ENCODE measurements at places on chromosomes 6 and 20.

DNA sequence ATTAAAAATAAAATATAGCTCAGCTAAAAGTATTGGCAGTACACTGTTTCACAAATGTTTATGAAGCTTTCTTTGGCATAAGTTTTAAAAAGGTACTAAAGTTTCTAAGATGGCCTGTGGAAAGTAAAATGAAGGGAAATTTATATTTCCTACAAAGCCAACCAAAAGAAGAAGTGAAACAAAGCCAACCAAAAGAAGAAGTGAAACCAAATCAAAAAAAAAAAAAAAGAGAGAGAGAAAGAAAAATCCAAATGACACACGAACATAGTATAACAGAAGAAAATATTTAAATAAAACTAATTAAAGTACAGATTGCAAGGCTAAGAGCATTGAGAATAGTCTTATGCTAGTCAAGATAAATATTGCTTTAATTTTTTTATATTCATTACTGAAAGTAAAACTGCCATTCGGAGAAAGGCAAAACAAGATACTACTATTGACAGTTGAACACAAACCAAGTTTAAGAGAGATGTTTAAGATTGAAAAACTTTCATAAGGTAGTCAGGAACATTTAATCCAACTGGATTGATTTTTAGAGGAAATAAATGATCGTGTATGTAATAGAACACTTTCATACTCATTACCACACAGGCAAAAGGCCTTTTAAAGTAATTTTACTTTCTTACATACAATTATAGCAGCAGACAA, 12.8 kb upstream of the KHDRBS2 start:
- DNase-seq: no peak

- peak; percentile 12 for DNase-seq
Observed at GRCh38 chr6:170232186-170233002, 58.5 kb downstream of the DLL1 start.

- DNase-seq: no peak
Observed at GRCh38 chr20:35934050-35934449, 20.3 kb downstream of the SCAND1 start.

DNA sequence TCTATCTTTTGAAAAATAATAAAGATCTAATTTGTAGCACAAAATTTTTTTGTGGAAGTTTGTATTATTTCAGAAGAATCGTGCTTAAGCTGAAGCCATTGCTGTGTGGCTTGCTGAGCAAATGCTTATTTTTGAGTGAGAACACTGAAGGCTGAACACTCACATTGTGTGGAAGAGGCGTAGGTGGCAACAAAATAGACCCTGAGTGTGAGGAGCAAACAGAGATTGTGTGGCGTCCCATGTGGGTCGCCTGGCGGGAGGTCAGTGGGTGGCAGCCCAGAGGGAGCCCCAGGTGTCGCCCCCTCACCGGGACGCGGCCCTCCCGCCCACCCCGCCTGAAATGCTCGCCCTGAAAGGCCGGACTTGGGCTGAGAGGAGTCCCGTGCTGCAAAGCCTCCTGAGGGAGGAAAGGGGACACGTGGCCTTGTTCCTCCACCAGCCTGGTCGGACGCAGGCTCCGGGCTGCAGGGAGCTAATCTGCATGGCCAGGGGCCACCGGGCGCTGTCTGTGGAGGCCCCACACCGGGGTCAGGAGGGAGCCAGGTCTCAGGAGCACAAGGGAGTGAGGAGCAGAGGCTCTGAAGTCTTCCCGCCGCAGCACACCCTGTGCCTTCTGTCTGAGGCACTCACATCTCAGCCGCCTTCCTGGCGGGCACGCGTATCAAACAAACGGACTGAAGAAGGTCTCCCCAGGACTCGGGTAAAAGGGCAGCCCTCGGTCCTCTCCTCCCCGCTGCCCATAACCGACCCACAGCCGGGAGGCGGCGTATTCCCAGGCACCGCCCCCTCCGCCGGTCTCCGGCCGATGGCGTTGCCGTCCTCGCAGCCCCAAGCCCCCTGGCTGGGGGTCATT, 15.9 kb downstream of the DDO start:
- DNase-seq: no peak

DNA sequence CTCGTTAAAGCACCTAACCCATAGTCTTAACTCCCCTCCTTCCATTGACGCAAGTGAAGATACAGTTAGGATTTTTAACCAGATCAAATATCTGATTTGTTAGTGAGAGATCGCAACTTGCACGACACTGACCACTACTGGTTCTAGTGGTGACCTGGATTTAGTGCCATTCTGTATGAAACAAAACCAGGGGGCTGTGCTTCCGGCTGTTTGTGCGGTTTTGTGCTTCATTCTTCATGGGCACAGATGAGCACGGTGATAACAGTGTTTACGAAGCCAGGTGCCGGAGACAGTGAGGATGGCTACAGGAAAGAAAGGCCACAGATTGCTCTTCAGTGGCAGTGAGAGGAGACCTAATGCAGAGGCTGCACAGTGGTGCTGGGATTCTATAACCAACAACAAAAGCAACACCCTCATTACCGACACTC, 75.5 kb downstream of the NOL4L start:
- DNase-seq: peak; percentile 6

- no peak for DNase-seq
Observed at GRCh38 chr6:82570083-82570482, 206.5 kb downstream of the TPBG start.

GRCh38 chr6:124356811-124357210, 553.1 kb downstream of the NKAIN2 start:
- no peak for DNase-seq

- no peak for DNase-seq
Observed at GRCh38 chr6:35668744-35669450, 19.8 kb downstream of the FKBP5 start.

- no peak for DNase-seq
Observed at GRCh38 chr6:44837255-44837654, 449.7 kb downstream of the CDC5L start.

DNA sequence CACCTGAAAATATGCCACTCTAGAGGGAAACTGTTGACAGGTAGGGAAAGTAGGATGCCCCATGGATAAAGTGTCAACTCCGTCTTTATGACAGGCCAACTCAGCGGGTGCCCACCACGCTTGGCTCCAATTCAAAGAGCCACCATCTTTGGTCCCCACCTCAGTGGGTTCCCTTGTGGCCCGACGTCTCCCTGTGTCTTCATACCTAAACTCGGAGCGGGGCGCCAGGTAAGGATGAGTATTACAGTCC, 277 bp downstream of the MDC1 start:
- DNase-seq: no peak

DNA sequence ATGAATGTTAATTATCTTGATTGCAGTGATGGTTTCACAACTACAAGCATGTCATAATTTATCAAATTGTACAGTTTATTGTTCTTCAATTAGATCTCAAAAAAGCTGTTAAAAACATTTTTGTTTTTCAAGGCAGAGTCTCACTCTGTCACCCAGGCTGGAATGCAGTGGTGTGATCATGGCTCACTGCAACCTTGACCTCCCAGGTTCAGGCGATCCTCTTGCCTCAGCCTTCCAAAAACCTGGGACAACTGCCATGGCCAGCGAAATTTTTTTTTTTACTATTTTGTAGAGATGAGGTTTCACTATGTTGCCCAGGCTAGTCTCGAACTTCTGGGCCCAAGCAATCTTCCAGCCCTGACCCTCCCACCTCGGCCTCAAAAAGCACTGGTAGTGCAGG, 286.1 kb downstream of the RNGTT start:
- no peak for DNase-seq

- peak; percentile 71 for DNase-seq
Observed at GRCh38 chr20:63626424-63627128, at the start of gene GMEB2. Gene GMEB2, minus strand, starts transcription at chr20:63627101. Its CDS starts 7,704 bp downstream, at chr20:63619397.

- DNase-seq: peak; percentile 66
Observed at GRCh38 chr6:6712449-6713403, 124.2 kb downstream of the LY86 start.

GRCh38 chr6:170234419-170234818, 56.5 kb downstream of the DLL1 start:
- no peak for DNase-seq

GRCh38 chr20:10673842-10674683, at the start of gene JAG1:
Gene JAG1, minus strand, starts transcription at chr20:10673999. Its CDS starts 469 bp downstream, at chr20:10673530.
- DNase-seq: peak; percentile 100

DNA sequence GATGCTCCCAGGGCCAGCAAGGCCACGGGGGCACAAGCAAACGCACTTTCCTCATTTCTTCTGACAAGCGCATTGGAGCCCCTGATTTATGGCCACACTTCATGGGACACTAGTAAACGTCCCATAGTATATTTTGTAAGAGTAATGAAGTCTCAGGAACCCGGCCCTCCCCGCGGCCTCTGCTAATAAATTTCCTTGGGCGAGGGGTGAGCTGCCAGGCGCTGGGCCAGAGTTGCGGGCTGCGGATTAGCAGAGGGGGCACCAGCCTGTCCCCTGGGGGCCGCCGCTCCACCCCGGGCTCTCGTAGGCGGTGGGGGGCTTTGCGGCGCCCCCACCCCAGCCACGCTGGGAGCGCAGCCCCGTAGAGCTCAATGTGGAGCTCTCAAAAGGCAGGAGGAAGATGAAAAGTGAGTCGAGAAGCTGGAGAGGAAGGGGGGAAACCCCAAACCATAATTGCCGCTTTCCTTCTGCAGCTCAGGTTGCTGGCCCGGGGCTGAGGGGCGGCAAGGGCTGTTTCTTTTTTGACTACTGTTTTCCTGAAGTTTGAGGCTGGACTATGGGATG, 173.6 kb downstream of the CDC5L start:
- DNase-seq: no peak

DNA sequence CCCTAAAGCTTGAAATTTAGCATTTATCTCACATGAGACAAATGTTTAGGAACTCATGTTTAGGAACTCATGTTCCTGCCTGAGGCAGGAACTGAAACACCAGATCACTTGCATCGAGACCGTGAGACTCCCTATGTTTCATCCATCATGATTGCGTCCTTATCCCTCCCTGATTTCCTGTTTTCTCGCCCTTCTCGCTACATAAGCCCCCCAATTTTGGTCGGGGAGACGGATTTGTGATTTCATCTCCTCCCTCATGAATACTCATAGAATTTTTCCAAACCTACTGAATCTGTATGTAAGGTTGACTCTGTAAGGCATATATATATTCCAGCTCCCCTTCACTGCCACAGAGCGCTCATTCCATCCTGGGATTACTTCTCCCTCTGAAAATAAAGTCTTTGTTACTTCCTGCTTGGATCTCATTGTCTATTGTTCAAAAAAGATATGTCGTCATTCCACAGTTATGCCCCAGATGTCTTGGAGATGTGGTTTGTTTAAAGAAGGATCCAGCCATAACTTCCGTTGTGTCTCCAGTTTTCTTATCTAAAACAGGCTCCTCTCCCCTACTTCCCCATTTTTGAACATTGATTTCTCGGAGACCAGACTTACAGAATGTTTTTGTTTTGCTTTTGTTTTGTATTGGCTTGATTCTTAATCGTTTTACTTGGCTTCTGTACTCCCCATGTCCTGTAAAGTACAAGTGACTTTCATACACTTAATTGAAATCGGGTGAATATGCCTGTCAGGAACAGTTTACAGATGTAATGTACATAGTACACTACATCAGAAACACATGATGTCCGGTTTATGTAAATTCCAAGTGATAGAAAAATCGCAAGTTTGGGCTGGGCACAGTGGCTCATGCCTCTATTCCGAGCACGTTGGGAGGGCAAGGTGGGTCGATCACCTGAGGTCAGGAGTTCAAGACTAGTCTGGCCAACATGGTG, 118.7 kb downstream of the HFE start:
- no peak for DNase-seq

DNA sequence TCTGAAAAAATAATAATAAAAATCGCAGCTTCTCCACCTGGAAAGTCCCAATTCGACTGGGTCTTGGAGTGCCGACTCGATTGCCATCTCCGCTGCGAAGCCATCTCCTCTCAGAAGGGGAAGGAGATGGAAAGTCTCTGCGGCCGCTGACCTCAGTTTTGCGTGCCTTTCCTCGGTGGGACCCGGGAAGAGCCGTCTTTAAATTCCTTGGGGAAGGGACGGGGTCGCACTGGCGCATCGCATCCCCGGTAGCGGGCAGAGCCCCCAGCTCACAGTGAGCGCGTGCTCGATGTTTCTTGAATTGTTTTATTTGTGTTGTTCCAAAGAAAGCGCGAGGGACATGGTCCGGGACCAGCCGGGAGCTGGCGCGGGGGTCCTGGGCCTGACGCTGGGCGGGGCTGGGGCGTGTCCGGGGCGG, 270 bp upstream of the TIAM2 start:
- DNase-seq: no peak

DNA sequence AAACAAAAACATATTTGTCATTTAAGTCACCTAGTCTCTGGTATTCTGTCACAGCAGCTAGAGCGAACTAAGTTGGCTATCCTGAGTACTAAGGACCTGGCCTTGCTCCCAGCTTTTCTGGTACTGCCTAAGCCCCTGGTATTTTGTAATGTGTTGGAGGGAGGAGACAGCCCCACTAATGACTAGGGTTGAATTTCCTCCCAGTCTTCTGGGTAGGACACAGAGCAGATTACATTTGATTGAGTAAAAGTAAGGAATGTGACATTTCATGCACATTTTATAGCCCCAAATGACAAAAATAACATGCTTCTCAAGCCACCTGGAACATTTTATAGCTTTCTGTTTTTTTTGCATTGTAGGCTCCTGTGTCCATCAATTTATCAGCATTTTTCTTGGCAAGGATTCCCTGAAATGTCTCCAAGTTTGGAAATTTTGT, 47.9 kb upstream of the DDR1 start:
- peak; percentile 1 for DNase-seq

DNA sequence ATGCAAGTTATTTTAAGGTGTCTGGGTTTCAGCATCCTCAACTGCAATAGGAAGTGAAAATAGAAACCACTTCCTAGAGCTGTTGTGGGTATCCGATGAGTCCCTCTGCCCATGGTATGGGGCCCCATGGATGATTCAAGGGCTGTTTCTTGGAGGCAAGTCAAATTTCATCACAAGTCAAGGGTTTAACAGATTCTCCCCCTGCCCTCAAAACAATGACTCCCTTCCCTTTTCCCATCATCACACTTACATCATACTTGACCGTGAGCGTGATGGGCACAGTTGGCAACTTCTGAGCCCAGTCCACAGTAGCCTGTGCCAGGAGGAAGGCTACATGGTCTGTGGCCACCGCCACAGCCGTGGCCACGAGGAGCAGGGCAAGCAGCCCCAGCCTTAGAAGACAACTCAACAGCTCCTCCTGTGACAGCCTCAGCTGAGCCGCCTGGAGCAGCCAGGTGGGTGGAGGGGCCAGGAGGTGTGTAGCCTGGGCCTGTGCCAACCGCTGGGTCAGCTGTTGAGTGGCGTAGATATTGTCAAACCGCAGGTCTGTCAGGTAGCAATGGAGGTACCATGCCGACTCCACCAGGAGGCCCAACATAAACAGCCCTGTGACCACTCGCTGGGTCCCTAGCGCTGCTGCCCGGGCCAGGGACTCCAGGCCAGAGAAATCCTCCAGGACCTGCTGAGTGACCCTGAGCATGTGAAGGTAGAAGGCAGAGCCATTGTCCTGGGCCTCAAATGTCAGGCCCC, 5.2 kb downstream of the OCSTAMP start:
- DNase-seq: no peak

- DNase-seq: no peak
Observed at GRCh38 chr20:54345301-54345724, 130.1 kb upstream of the DOK5 start.

DNA sequence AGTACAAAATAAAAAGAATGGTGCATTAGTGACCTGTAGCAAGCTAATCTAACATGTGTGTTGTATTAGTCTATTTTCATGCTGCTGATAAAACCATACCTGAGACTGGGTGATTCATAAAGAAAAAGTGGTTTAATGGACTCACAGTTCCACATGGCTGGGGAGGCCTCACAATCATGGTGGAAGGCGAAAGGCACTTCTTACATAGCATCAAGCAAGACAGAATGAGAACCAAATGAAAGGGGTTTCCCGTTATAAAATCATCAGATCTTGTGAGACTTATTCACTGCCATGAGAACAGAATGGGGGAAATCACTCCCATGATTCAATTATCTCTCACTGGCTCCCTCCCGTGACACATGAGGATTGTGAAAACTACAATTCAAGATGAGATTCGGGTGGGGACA, 45.4 kb upstream of the AIG1 start:
- no peak for DNase-seq

Data from pancreas (tissue), 10 donors.